Activated T-helper 1 cell treated with Interleukin-2 at 50 U/mL for 16 hours (primary cell): ENCODE measurements at places on chromosomes 7 and 10.
A peak's percentile ranks its signal among the peaks of the same experiment; 100 is the strongest.

GRCh38 chr10:4099202-4099601 lies 314.2 kb upstream of the KLF6 start:
- no peak for DNase-seq

DNA sequence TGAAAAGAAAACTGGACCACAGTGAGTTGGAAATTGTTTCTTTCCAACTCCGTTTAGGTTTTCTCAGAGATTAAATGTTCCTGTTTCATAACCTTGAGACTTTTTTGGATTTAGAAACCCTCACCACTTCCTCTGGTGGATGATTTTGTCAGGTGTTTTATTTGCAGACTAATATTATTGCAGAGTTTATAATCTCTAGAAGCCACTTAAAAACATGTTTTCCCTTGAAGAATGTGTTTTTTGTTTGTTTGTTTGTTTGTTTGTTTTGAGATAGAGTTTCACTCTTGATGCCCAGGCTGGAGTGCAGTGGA lies 520 bp upstream of the MICU1 start:
- no peak for DNase-seq

- no peak for DNase-seq
Measured at GRCh38 chr7:137684776-137685175, 162.0 kb downstream of the DGKI start.

- no peak for DNase-seq
Measured at GRCh38 chr10:70600512-70601395, 1.8 kb downstream of the PRF1 start.

GRCh38 chr10:67779465-67780203 lies 58.4 kb downstream of the DNAJC12 start:
- peak; percentile 36 for DNase-seq
